SW 1271 (cell line): ENCODE measurements at places on chromosomes 5 and 9.

DNA sequence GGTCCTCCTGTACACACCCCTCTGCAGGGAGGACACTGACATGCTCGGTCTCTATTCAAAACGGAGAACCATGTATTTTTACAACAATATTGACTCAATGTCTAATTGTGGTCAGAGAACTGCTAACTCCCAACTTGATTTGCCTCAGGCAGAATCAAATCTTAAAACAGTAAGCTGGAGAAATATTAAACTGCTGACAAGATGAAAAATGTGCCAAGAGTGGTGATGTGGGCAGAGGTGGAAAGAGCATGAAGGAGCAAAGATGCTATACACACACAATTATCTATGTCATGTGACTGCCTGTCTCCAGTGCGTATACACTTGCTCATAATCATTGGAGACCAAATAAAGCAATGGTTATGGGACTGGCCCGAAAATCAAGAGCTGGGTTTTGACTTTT lies 556.1 kb upstream of the ZNF608 start:
- DNase-seq: no peak

- DNase-seq: no peak
Measured at GRCh38 chr9:96460882-96461281, 10.9 kb downstream of the HABP4 start.

DNA sequence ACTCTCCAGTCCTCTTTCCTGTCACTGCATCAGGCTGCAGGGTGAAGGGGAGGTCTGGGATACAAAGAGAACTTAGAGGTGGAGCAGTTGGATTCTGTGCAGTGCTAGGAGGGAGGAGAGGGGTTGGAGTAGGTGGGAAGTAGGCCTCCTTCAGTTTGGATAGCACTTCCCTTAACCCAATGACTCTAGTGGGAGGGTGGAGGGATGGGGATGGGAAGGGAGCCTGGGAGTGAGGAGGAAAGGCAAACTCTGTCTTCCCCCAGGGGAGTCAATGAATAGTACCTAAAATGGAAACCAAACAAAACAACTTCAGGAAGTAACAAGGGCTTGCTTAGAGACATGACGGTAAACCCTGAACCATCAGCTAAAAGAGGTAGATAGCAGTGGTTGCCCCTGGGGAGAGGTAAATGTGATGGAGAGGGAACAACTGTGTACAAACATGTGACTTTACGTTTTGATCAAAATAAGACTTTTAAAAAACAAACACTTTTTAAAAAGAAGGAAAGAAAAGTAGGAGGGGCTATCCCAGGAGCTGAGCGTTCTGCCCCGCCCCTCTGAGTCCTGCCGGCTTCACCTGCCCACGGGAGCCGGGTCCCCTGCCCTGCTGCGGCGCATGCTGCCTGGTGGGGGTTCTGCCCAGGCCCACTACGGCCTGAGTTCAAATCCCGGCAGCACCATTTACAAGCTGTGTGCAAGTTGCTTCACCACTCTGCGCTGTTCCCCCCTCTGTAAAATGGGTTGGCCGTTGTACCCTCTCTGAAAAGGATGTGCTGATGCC lies 30.9 kb downstream of the GSN start:
- DNase-seq: no peak

DNA sequence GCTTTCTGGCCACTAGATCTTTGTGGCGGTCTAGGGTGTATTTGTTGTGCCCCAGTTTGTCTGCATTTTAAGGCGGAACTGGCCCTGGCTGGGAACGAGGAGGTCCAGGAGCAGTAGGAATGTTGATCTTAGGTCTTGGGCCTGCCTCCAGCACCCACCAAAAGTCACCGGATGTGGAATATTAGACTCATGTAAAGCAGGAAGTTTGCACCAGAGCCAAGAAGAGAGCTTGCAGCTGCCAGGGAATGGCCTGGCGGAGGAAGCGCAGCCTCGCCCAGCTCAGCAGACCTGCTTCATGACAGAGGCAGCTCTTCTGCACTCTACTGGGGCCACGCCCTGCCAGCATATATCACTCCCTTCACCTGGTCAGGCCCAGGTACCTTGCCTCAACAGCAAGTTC lies 3.3 kb downstream of the GPX3 start:
- no peak for DNase-seq

DNA sequence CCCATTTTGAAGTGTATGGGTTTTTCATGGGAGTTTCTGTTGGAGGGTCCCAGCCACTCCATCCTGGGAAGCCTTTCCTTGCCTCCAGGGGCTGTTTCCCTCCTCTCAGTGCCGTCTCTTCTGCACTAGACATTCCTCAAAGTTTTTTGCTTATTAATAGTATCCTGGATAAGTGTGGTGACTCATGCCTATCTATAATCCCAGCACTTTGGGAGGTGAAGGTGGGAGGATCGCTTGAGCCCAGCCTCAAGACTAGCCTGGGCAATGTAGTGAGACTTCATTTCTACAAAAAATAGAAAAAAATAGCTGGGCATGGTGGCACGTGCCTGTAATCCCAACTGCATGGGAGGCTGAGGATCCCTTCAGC lies 43.1 kb downstream of the RALGPS1 start:
- DNase-seq: no peak

DNA sequence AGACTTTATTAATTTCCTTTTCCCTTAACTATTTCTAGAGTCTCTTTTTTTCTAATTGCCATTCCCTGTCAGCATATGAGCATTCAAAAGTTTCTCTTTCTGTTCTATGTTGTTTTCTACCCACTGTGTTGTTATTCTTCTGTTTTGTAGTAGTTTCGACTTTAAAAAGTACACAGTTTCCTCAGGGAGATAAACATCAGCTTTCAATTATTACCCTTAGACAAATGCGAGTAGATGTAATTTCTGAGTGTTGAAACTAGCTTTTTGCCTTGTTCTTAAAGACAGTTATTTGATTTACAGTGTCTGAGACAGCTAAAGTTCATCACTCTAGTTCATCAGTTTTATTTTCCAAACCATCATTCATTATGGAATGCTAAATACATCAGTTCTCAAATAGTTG lies 19.5 kb downstream of the MTREX start:
- DNase-seq: no peak

DNA sequence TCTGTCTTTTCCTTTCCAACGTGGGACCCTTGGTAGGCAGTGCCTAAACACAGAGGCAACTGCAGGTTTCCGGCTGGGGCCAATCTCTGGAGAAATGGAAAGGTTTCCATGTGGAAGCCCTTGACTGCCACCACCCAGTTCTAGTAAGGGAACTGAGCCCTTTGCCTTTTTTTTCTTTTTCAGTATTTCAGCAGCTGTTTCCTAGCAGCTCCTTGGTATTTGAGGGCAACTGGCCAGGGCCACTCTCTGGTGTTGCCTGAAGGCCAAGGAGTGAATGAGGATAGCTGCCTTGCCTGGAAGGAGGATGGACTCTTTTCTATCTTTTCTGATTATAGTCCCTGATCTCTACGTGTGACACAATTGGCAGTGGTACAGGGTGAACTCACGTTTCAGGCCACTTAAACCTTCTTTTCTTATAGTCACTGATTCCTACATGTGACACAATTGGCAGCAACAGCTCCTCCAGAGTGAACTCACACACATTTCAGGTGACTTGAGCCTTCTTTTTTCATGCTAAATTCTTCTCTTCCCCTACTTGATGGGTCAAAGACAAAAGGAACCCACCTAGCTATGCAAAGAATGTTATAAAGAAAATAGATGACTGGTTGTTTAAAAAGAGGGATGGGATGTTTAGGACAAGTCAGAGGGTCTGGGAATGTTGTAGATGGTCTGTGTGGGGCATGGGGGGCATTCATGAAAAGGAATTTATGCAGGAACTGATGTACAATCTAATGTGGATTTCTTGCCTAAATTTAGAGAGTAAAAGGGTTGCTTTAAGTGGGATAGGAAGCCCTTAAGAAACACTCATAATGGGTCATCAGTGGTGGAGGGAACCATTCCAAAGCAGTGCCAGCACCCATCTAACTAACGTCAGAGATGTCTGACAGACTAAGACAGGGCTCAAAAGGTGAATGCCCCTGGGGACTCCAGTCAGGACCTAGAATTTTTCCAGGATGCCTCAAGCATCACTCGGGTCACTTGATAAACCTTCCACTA lies 190.1 kb downstream of the TMEM232 start:
- DNase-seq: no peak

- DNase-seq: no peak
Measured at GRCh38 chr5:36881304-36881703, 4.7 kb downstream of the NIPBL start.

DNA sequence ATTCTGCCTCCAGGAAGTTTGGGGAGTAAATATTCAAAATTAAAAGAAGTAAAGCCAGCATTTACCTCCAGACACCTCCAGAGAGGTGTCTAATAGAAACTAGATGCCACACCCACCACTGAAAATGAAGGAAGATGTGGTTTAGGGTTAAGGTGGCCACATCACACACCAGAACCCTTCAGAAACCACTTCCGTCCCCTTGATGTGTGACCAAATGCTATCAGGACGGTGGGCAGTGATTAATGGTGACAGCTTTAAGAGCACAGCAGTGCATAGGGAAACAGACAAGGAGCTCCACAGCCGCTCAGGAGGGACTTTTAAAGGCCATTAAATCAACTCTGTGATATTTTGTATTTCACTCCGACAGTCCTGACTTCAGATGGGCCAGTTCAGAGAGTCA lies 295.2 kb downstream of the BRINP1 start:
- no peak for DNase-seq

- DNase-seq: no peak
Measured at GRCh38 chr5:172598251-172599203, 42.5 kb upstream of the NEURL1B start.

- no peak for DNase-seq
Measured at GRCh38 chr9:89008055-89008743, 16.9 kb downstream of the S1PR3 start.

GRCh38 chr5:111389390-111390082 lies 122.8 kb downstream of the STARD4 start:
- peak; percentile 73 for DNase-seq

DNA sequence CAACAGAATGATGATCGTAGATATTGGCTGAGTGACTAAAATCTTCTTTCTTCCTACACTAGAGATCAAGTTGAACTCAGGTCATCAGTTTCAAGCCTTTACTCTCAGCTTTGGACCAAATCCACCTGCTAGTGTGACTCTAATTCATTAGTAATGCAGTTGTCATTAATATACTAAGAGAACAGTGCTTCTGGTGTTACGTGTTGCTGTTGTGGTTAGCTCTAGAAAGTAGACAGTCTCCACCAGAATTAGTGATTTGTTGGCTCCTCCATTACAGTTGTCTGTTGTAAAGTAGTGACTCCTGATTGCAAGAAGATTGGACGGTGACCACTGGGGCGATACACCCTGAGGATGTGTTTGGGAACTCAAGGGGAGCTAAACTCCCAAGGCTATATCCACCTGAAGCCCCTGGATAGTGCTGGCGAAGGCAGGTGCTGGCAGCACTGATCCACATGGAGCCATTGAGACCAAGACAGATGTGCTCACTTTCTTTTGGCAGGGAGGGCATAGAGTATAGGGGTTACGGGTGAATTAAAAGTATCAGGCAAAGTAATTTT lies 3.1 kb downstream of the CAMK4 start:
- no peak for DNase-seq

GRCh38 chr9:119768266-119768665 lies 399.0 kb upstream of the BRINP1 start:
- no peak for DNase-seq

- no peak for DNase-seq
Measured at GRCh38 chr5:73564675-73565074, 764 bp downstream of the ANKRA2 start.

DNA sequence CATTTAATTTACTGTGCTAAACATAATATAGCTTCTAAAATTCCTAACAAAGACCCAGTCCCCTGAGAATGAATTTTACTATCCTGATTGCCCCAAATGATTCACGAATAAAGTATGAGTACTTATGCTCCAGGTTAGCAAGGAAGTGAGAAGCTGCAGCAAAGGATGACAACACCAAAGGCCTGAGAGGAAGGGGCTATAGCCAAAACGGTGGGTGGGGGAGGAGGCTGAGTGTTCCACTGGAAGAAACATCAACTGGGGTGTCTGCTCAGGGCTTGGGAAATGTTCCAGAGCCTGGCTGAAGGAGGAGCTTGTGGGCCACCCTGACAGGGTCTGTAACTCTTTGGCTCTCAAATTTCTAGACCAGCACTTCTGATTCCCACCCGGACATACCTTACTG lies 157.3 kb downstream of the ADAMTS12 start:
- no peak for DNase-seq

DNA sequence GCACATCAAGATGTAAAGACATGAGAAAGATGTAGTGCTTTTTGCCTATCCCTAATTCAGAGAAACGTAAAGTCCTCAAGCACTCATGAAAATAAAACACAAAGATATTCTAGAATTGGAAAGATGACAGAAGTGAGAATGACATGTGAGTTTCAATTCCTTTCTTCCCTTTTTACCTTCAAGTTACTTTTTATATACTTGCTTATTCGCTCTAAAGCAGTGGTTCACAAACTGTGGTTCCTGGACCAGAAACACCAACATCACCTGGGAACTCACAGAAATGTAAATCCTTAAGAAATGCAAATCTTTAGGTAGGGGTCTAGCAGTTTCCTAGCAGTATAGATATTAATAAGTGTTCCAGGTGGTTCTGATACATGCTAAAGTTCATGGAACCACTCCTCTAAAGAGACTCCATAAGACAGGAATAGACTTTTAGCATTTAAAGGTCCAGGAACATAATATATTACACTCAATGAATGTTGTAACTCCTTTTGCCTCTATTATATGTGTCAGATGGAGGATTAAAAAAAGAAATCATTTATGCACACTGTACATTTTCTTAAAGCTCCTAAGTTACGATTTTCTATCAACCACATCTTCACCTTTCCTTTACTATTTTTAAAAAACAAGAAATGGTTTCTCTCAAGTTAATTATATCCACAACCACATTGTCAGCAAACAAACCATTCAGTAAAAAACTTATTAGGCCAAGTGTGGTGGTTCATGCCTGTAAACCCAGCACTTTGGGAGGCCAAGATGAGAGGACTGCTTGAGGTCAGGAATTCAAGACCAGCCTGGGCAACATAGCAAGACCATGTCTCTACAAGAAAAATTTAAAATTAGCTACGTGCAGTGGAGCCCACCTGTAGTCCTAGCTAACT lies 39.9 kb downstream of the ERP44 start:
- no peak for DNase-seq

DNA sequence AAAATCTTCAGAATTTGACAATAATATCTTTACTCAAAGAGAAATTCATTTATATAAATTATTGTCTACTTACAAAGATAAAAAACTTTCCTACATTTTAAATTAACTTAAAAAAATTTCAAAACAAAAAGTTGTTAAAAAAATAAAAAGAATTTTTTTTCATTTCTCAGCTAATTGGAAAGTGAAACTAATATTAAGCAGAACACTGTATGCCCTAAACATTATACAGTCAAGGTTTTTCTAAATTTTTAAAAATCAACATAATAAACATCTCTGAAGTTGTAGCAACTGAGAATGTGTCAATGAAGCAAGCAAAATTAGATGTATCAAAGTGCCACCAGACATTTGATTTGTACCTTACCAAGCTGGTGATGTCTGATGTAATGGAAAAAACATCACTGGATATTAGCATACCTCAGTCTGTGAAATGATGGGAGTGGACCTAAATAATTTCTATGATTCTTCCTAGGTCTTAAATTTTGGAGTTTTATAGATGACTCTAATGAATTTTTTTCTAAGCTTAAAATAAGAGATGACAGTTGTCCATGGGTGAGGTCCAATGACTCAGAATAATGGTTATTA lies 290.1 kb downstream of the ADAMTS6 start:
- no peak for DNase-seq
